SJSA1 (cell line): ENCODE measurements at places on chromosomes 4 and X.

- no peak overlapping the region for H3K4me3 ChIP-seq
- no peak for DNase-seq
- peak overlapping the region; percentile 6; the same call in 1 of the 2 replicates for H3K27ac ChIP-seq
- no peaks in the 10 kb centered on the region for H3K36me3 ChIP-seq
Measured at GRCh38 chr4:180932370-180933001, 1310.7 kb upstream of the TENM3 start.

- H3K4me1 ChIP-seq: no peaks in the 10 kb centered on the region
- no peak overlapping the region for H3K4me3 ChIP-seq
- H3K27ac ChIP-seq: no peak overlapping the region
- H3K36me3 ChIP-seq: no peaks in the 10 kb centered on the region
Measured at GRCh38 chr4:87499403-87500091, 29.6 kb downstream of the SPARCL1 start.

GRCh38 chrX:40088299-40088625 is 9.5 kb downstream of the BCOR start:
- peaks cover 65% of the 10 kb centered on the region for H3K4me1 ChIP-seq
- H3K4me3 ChIP-seq: no peak overlapping the region
- no peaks in the 10 kb centered on the region for H3K27me3 ChIP-seq
- H3K36me3 ChIP-seq: no peaks in the 10 kb centered on the region
- H3K27ac ChIP-seq: peak overlapping the region; percentile 57

DNA sequence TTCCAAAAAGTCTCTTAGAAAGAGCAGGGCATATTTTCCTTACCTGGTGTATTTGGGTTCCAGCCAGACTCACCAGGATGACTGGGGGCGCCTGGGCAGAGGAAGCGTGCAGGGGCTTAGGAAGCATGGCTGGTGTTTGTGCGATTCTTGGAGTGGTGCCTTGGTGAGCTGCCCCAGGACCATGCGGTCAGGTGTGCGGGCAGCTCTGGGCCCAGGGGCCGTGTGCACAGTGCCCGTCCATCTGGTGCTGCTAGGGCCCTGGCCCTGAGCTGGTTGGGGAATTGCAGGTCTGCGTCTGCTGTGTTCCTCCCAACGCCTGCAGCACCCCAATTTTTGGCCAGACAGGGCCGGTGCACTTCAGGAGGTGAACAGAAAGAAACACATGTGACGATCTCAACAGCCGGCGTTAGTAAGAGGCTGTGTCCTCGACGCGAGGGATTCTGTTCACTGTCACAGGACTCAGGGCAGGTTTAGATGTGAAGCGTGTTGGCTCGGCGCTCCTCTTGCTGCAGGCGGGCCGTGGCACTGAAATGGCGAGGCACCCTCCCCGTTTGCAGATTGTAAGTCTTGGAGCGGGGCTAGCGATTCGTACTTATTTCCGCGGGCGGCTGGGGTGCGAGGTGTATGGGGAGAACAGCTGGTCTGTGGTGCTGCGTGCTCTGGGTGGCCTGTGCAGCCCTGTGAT is 15.2 kb downstream of the RGS12 start:
- H3K27ac ChIP-seq: no peak overlapping the region
- no peaks in the 10 kb centered on the region for H3K36me3 ChIP-seq
- no peak for DNase-seq
- H3K4me1 ChIP-seq: peaks cover 27% of the 10 kb centered on the region
- H3K27me3 ChIP-seq: no peaks in the 10 kb centered on the region
- no peak overlapping the region for H3K4me3 ChIP-seq

- DNase-seq: no peak
- H3K36me3 ChIP-seq: no peaks in the 10 kb centered on the region
- H3K27ac ChIP-seq: peak overlapping the region; percentile 91
- peaks cover 71% of the 10 kb centered on the region for H3K4me1 ChIP-seq
Measured at GRCh38 chr4:6728320-6729029, 12.5 kb downstream of the BLOC1S4 start.
